ENCODE measurements at places on chromosomes 13 and 19. TPM values are rescaled to one million over a fixed set of nuclear protein-coding genes. Genes with fewer than 3 reads are reported as not detected.
A peak's percentile ranks its signal among the peaks of the same experiment; 100 is the strongest.

ERICH6B gene
- total RNA-seq = not detected

THSD1 gene
- total RNA-seq = 18.9 TPM

DNA sequence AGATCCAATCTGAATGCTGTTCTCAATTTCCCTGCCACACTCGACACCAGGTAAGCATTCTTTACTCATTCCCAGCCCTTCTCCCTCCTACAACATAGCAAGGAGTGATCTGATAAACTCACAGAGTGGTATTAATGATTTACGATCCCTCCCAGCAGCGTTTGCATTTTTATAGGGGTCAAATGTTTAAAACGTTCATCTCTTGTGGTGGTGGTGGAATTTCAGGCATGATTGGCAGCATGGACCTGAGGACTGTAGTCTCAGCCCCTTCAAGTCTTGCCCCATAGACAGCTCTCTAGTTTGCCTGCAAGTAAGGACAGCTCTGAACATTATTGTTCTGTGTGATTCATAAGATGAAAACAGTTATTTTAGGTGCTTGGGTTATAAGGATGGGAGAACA is 565.7 kb downstream of the EFNB2 start:
- peak; percentile 98 for DNase-seq

CEACAM8 gene
- total RNA-seq = not detected

- no peak for DNase-seq
These were observed 7.5 kb downstream of the DYRK1B start for GRCh38 chr19:39826311-39826945.

- no peak for DNase-seq
These were observed 11.3 kb downstream of the DDX39A start for GRCh38 chr19:14407605-14408484.

RNF225 gene
- not detected for total RNA-seq

PSG3 gene
- 0.50 TPM for total RNA-seq

- no peak for DNase-seq
These were observed 21.7 kb downstream of the KCTD15 start for GRCh38 chr19:33818411-33818810.
